Gastrocnemius medialis (tissue), 4 donors: ENCODE measurements at places on chromosomes 1 and 21. TPM values are rescaled to one million over a fixed set of nuclear protein-coding genes. Genes with fewer than 3 reads are reported as not detected.

Gene TMEM50B
- 33.2 TPM for total RNA-seq

Gene S100A6
- total RNA-seq, result 259 TPM

Gene FCRL6
- not detected for total RNA-seq

Gene HAO2
- total RNA-seq, result not detected

Gene GRIK3
- 0.22 TPM for total RNA-seq

- DNase-seq, result no peak
Measured at GRCh38 chr21:8989261-8989711, 1532.1 kb upstream of the TPTE start.

- no peak for DNase-seq
Measured at GRCh38 chr1:36148821-36149236, 457 bp downstream of the TRAPPC3 start.

DNA sequence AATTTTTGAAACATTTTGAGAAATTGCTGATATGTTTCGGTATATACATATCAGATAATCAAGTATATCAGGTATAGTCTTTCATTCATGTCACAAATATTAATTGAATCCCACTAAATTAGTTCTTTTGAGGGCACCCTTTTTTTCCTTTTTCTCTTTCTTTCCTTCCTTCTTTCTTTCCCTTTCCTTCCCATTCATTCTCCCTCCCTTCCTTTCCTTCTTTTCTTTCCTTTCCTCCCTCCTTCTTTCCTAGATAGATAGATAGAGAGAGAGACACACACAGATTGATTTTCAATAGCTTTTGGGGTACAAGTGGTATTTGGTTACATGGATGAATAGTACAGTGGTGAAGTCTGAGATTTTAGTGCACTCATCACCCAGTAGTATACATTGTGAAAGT lies 5.7 kb downstream of the NSL1 start:
- no peak for DNase-seq
